ENCODE measurements at places on chromosomes 4 and X.
A peak's percentile ranks its signal among the peaks of the same experiment; 100 is the strongest.

GRCh38 chr4:61385256-61385655 lies 185.1 kb downstream of the ADGRL3 start:
- no peak for DNase-seq

GRCh38 chr4:141853091-141853764 lies 216.8 kb downstream of the IL15 start:
- no peak for DNase-seq

- no peak for DNase-seq
Observed at GRCh38 chr4:172927096-172927814, 241.4 kb upstream of the GALNT7 start.

DNA sequence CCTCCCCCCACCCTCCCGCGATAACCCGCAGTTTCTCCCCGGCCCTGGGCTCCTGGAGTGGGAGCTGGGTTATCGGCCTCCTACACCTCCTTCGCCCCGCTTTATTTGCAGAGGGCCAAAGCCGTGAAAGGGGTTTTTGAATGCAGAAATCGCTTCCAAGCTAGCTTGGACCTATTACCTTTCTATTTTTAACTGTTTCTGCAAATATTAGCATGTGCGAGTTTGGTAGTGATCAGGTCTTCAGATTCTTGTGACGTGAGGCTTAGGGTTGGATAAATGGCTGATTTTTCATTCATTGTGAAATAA lies 1.3 kb downstream of the USP9X start:
- DNase-seq, result no peak

DNA sequence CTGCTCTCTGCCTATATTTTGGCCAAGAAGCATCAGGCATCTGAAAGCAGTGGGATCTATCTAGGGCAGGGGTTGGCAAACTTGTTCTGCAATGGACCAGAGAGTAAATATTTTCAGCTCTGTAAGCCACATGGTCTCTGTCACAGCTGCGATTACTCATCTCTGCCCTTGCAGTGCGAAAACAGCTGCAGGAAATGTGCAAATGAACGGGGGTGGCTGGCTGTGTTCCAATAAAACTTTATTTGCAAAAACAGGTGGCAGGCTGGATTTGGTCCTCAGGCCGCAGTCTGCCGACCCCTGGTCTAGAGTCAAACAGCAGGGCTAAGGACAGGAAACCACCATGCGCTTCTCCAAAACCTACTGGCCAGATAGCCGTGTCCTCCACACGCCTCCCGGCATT lies 48.6 kb downstream of the ACOX3 start:
- peak; percentile 81 for DNase-seq

GRCh38 chr4:25253071-25253445 lies 19.2 kb downstream of the PI4K2B start:
- no peak for DNase-seq

DNA sequence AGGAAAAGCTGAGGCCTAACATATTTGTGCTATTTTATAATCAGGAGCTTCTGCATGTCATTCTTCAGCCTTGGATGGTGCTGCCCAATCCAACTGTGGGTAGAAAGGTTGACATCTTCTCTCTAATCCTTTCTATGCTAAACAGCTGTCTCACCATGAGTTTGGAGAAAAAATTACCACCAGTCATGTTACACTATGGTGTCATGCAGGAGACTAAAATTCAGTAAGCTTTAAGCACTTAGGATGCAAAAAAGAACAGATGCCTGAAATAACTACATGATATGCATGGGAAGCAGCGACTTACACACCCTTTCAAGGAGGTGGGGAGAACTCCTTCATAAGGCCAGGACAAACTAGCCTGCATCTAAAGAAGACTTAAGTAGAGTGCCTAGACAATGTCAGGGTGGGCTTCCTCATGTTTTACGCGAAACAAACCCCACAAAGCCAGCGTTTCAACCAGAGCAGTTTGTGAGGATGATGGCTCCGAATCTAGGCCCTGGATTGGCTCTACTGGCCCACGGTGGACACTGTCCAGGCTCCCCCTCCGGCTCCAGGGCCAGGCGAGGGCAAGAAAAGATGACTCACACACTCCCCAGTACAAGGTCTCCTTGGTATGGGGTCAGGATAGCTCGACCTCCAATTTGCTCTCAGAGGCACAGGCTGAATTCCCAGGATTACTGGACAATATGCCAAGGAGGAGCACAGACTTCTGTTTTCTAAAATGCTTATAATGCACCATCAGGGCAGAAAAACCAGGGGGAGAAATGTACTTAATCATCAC lies 45.1 kb downstream of the STX18 start:
- DNase-seq, result peak; percentile 75

DNA sequence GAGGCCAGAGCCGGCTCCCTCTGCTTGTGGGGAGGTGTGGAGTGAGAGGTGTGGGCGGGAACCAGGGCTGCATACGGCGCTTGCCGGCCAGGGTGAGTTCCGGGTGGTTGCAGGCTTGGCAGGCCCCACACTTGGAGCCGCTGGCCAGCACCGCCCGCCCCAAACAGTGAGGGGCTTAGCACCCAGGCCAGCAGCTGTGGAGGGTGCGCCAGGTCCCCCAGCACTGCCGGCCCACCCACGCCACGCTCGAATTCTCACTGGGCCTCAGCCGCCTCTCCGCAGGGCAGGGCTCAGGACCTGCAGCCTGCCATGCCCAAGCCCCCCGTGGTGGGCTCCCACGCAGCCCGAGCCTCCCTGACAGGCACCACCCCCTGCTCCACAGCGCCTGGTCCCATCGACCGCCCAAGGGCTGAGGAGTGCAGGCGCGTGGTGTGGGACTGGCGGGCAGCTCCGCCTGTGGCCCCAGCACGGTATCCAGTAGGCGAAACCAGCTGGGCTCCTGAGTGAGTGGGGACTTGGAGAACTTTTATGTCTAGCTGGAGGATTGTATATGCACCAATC lies 275.3 kb downstream of the RAPGEF2 start:
- no peak for DNase-seq

DNA sequence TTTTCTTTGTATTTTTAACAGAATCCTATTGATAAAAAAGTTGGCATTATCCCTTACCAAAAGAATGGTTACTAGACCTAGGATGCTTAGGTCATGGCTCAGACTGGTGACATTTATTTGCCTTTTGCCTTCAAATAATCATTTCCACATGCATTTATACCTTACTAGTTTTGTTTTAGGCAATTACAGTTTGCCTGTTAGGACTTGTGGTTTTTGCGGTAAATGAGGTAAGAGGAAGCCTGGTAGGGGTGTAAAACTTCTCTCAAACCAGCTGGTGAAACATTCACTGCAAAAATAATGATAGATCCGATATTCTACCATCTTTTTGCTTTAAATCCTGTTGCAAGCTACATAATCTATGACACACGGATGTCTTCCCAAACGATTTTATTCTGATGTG lies 12.1 kb downstream of the LAMP2 start:
- no peak for DNase-seq

- DNase-seq, result no peak
Observed at GRCh38 chr4:125389713-125390112, 75.0 kb downstream of the FAT4 start.

GRCh38 chr4:10773656-10774055 lies 89.1 kb upstream of the CLNK start:
- DNase-seq, result no peak

- no peak for DNase-seq
Observed at GRCh38 chrX:147565237-147565636, 346.5 kb upstream of the FMR1 start.

- DNase-seq, result no peak
Observed at GRCh38 chr4:65242156-65242846, 428.0 kb downstream of the EPHA5 start.

DNA sequence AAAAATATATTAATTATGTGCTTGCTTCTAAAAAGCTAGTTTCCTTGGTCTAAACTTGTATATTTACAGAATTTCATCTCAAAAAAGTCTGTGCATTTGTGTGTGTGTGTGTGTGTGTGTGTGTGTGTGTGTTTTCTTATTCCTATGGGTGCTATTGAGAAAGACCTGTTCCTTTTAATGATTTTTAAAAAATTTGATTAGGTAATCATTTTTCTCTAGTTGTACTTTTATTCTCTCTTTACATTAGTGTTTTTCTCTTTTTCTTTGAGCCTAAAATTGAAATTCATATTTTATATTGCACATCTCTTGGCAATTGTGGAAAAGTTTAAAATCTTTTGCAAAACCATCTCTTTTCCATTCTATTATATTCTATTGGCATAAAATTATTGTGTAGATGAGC lies 690.4 kb upstream of the NDST4 start:
- no peak for DNase-seq

DNA sequence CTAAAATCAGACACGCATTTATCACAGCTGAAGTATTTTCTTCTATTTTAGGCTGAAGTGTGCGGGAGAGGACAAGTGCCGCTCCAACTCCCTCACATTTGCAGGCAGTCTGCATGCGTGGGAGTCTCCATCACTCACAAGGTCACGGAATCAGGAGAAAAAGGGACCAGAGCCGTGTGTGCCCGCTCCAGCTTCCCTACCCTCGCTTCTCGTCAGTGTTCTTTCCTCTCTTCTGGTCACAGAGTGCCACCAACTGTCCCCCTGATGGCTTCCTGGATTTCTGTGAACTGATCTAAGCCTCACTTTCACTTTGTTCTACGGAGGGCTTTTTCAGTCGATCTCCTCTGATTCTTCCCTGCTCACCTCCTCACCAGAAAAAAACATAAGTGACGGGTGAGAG lies 407.4 kb upstream of the AADAT start:
- DNase-seq, result peak; percentile 9

- DNase-seq, result no peak
Observed at GRCh38 chr4:18252052-18252451, 230.5 kb upstream of the LCORL start.

GRCh38 chr4:27318740-27319139 lies 458.1 kb downstream of the STIM2 start:
- DNase-seq, result no peak

- no peak for DNase-seq
Observed at GRCh38 chrX:18146954-18147353, 73.7 kb downstream of the BEND2 start.

DNA sequence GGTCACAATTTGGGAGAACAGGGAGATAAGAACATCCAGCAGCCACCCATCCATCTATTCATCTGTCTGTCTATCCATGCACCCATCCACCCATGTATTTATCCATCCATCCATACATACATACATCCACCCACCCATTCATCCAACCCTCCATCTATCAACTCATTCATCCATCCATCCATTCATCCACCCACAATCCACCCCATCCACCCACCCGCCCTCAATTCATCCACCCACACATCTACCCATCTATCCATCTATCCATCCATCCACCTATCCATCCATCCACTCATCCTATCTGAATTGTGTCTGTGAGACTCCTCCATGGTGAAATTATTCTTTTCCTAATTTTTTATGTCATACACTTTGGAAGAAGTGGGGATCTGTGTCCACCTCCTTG lies 6.8 kb upstream of the CD99 start:
- DNase-seq, result no peak

GRCh38 chr4:99635601-99636000 lies 22.0 kb downstream of the C4orf54 start:
- no peak for DNase-seq

GRCh38 chr4:118826723-118827444 lies 9.0 kb downstream of the SEC24D start:
- DNase-seq, result no peak

DNA sequence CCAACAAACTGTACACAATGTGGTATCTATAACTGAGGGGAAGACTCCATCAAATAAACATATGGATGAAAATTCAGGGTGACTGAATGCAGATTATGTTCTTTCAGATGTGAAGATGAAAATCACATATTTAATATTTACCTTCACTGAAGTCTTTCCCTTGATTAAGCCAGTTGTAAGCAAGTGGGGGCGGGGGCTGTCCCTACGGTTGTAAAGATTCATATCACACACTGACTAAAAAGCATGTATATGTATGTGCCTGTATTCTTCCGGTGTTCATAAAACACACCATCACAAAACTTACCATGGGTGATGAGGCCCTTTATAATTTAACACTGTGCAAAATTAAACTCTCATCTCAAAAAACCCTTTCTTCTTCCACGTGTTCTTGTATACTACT lies 1.3 kb downstream of the TAB3 start:
- DNase-seq, result no peak

DNA sequence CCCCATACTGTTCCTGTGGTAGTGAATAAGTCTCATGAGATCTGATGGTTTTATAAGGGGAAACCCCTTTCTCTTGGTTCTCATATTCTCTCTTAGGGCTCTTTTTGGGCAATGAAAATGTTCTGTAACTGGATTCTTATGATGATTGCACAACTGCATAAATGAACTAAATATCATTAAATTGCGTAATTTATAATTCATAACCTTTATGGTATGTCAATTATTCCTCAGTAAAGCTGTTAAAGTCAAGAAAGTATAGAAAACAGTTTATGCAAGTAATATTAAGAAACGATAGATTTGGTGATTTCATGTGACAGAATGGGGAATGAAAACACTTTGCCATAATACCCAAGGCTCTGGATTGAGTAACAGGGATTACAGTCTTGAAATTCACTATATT lies 33.5 kb upstream of the SPANXD start:
- no peak for DNase-seq

DNA sequence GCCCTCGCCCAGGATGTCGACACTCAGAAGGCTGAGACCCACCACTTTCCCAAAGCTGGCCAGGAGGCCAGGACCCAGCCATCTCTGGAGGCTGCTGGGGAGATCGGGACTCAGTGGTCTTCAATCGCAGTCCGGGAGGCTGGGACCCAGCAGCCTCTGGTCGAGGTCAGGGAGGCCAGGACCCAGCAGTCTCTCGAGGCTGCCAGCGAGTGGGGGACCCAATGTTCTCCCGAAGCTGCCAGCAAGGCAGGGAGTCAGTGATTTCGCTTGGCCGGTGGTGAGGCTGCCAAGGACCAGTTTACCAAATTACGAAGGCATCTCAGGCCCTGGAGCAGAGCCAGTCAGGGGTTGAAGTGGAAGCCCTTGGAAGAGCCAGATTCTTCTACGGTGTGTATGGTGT lies 181.6 kb downstream of the NAF1 start:
- no peak for DNase-seq

DNA sequence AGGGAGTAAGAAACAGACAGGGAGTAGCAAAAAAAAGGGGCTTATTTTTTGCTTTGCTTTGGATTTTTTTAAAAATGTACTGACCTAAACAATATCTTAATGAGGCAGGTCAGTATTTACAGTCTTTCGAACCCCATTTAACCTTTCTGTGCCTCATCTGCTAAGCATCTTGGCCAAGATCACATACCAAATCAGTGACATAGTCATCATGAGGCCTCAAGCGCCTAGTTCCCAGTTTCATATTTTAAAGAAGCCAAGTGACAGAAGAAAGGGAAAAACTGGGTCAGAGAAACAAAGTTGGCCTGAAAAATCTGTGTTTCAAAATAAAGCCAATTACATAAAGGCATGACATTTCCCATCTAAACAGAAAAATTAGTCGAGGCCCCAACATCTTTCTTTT lies 94.6 kb upstream of the WDR44 start:
- no peak for DNase-seq

GRCh38 chr4:11735651-11736050 lies 307.0 kb upstream of the HS3ST1 start:
- DNase-seq, result no peak

- DNase-seq, result no peak
Observed at GRCh38 chr4:54741202-54741601, 83.4 kb downstream of the KIT start.

DNA sequence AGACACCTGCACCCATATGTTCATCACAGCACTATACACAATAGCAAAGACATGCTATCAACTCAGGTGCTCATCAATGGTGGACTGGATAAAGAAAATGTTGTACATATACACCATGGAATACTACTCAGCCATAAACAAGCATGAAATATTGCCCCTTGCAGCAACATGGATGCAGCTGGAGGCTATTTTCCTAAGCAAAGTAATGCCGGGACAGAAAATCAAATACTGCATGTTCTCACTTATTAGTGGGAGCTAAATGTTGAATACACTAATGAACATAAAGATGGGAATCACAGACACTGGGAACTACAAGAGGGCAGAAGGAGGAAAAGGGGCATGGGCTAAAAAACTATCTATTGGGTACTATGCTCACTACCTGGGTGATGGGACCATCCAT lies 278.5 kb downstream of the GPC3 start:
- DNase-seq, result no peak
